ENCODE measurements at places on chromosomes 6 and 20. TPM values are rescaled to one million over a fixed set of nuclear protein-coding genes. Genes with fewer than 3 reads are reported as not detected.

The CNKSR3 gene
- total RNA-seq = 7.6 TPM

The MCUR1 gene
- total RNA-seq = 13.8 TPM

DNA sequence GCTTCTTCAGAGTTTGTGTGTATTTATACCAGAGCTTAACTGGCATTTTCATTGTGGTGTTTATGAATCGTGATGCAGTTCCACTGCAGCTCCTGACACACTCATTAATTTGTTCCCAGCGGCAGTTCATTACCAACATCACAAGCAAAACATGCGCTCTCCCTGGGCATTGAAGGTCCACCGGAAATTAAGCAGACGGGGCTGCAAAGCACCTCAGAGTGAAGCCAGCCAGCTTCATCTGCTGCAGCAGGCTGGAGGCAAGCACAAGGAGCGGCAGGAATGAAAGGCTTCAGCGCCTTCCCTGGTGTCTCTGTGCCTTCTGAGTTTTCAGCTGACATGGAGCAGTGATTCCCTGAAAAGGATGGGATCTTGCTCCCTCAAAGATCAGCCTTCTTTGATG is 246.0 kb upstream of the SPTLC3 start:
- no peaks in the 10 kb centered on the region for H3K27me3 ChIP-seq
- no peak overlapping the region for H3K4me3 ChIP-seq
- H3K27ac ChIP-seq = peak overlapping the region; percentile 42
- H3K4me1 ChIP-seq = no peaks in the 10 kb centered on the region

GRCh38 chr6:15020119-15020770 is 225.6 kb upstream of the JARID2 start:
- no peak overlapping the region for H3K27ac ChIP-seq
- no peak overlapping the region for H3K4me3 ChIP-seq
- no peaks in the 10 kb centered on the region for H3K27me3 ChIP-seq
- DNase-seq = no peak
- H3K4me1 ChIP-seq = no peaks in the 10 kb centered on the region

- DNase-seq = no peak
- no peaks in the 10 kb centered on the region for H3K27me3 ChIP-seq
- no peak overlapping the region for H3K27ac ChIP-seq
- no peaks in the 10 kb centered on the region for H3K4me1 ChIP-seq
Observed at GRCh38 chr6:69696273-69696672, 100.5 kb downstream of the LMBRD1 start.

DNA sequence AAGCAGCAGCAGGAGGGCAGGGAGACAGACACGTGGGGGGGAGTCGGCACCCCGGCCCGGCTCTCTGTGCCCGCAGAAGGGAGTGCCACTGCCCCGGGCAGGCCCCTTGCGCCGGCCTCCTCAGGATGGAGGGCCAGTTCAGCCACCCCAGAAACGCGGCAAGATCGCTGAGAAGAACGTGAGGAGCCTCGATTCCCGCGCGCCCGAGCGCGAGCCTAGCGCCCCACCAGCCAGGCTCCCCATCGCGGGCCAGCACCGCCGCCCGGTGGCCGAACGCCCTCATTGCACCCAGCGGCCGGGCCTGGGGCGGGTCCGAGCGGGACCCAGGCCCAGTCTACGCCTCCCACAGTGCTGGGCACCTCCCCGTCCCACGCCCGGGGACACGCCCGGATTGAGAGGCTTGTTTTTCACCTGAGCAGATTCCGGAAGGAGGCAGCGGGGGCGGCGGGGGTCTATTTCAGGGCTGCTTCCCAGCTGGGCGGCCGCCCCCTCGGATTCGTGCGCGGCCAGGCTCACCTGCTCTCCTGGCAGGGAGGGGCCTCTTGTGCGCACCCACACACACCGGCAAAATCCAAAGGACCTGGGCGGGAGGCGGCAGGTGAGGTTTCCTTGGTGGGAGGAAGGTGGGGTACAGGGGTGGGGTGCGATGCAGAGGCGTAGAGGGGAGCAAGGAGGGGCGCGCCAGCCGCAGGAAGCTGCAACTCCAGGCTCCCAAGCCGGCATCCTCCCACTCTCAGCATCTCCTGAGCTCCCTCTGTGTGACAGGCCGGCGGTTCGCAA is 9.0 kb upstream of the GRM4 start:
- DNase-seq = peak; percentile 24
- H3K36me3 ChIP-seq = no peaks in the 10 kb centered on the region
- H3K4me1 ChIP-seq = no peaks in the 10 kb centered on the region
- H3K27me3 ChIP-seq = no peaks in the 10 kb centered on the region
- no peak overlapping the region for H3K27ac ChIP-seq

DNA sequence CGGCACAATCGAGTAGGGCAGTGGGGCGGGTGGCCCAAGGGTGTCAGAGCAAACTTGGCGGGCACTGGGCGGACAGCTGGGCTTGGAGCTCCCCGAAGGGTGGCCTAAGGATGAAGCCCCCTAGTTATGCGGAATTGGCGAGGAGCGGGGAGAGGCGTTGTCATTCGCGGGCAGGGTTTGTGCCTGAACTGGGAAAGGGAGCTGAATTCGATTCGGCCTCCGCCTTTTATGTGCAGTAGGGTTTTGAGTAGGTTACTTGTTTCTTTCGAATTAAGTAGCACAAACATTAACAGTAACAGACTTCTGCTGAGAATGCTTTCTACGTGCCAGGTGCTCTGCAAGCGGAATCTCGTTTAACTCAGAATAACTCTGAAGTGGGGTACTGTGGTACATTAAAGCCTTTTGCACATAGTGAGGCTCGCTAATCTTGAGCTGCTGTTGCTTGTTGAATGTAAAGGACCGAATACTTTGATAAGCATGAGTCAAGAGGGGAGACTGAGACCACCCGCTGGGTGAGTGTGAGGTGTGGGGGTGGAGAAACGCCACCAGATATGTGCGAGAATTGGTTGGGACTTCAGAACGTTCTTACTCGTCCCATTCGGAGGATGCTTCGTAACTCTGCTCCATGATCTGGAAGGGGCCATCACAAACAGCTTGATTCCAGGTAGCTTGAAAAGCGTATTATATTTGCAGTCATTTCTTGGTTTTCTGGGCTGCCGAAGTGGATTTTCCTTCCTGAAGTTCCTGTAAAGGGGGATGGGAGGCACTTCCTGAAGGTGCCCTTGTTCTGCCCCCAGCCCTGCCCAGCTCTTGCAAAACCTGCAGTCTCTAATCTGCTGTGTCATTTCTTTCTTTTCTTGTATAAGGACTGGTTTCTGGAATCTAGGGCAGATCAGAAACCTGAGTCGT is 833 bp downstream of the RAB5IF start:
- no peak for DNase-seq
- peak overlapping the region; percentile 73 for H3K27ac ChIP-seq
- H3K4me3 ChIP-seq = peak overlapping the region; percentile 87
- H3K36me3 ChIP-seq = no peaks in the 10 kb centered on the region
- peaks cover 6% of the 10 kb centered on the region for H3K4me1 ChIP-seq
- H3K27me3 ChIP-seq = no peaks in the 10 kb centered on the region

The LY6G6C gene
- 1.4 TPM for total RNA-seq

DNA sequence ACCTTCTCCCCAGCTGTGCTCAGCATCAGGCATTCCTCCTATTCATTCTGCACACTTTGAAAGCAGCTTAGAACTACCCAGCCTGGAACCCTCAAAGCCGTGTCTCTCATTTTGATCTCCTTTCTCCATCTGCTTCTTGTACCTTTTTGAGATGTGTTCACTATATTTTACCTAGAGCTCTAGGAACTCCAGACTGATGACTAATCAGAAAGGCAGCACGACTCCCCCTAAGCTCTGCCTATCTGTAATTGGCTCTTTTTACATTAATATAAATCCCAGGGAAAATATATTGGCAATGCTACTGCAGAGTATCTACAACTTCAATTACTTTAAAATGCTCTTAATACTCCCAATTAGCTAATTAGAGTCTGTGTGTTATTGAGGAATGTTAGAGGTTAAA is 671.5 kb downstream of the CBLN4 start:
- H3K4me3 ChIP-seq = no peak overlapping the region
- no peaks in the 10 kb centered on the region for H3K4me1 ChIP-seq

DNA sequence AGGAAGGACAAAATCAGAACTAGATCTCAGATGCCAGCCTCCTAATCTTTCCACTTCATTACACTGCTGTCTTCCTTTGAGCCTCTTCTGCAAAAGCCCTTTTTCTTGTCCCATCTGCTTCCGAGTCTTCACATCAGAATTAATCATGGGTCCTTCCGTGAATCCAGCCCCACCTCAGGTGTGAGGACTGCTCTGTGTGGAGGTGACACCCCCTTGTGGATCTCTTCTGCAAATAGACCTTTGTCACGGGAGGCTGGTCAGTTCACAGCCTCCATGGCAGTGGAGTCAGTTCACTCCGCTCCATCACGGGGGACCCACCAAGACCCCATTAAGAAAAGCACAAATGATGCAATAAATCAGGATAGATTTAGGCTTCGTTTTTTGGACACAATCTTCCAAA is 171.1 kb downstream of the ADAT2 start:
- no peaks in the 10 kb centered on the region for H3K36me3 ChIP-seq
- H3K27me3 ChIP-seq = no peaks in the 10 kb centered on the region
- DNase-seq = no peak
- H3K4me3 ChIP-seq = no peak overlapping the region
- no peaks in the 10 kb centered on the region for H3K4me1 ChIP-seq

The SLC17A2 gene
- total RNA-seq = not detected

Measured in uterus (tissue), 4 donors.